ENCODE measurements at places on chromosomes 11 and 22.

DNA sequence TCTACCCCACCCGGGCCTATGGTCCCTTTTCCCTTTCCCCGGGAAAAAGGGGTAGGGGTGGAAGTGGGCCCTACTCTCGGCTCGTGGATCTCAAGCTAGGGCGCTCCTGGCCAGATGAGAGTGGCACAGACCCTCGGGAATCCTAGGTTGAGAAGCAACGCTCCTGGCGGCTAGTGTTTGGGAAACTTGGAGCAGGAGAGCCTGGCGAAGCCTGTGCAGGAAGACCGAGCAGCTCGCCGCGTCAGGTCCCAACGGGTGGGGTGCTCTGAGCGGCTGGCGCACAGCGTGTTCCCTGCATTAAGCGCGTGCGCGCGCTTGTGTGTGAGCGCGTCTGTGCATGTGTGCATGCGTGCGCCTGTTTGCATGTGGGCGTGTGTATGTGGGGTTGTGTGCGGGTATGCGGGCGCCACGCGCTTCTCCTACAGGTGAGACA, 7.1 kb upstream of the FLI1 start:
- DNase-seq, result peak; percentile 66

- no peak for DNase-seq
Observed at GRCh38 chr22:19912271-19912999, 29.1 kb upstream of the COMT start.

DNA sequence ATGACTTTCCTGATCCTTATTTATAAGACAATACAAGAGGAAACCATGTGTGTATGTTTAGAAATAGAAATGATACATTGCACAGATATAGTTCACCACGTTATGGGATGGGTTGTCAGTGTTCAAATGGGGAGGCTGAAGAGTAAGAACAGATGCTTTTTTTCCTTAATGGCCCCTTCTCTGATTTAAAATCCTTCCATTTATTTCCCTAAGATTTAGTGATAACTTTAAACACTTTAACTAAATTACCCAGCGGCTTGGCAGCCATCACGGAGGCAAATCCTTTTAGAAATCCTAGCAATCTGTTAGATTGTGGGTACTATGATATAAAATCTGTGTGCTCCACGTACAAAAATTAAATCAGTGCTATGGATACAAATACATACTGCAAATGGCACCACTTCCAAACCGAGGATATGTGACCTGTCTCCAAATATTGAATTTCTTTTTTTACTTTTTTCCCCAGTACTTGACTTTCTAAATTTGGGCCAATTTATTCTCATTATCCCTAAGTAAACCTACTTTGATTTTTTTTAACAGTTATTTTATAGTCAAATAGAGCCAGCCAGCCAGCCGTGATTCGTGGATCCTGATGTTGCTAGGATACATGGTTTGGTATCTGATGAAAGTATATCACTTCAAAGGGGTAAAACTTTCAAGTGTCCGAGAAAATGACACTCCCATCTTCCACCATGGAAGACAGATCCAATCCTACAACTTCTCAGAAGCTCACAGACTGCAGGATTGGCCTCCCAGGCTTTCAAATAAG, 46.1 kb downstream of the BDNF start:
- DNase-seq, result no peak

GRCh38 chr11:45267652-45268299, 18.4 kb downstream of the SYT13 start:
- DNase-seq, result no peak

DNA sequence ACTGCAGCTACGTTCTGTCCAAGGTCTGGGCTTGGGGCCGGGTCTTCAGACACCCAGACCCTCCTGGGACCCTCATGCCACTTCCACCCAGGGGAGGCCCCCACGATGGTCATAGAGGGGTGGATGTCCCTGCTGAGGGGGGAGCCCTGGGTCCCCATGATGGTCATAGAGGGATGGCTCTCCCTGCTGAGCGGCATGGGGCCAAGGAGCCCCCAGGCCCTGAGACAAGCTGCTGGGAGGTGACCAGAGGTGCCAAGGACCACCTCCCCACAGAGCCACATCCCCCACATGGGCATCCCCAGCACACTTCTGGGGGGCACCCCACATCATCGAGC, 7.2 kb downstream of the MUC5B start:
- DNase-seq, result no peak

DNA sequence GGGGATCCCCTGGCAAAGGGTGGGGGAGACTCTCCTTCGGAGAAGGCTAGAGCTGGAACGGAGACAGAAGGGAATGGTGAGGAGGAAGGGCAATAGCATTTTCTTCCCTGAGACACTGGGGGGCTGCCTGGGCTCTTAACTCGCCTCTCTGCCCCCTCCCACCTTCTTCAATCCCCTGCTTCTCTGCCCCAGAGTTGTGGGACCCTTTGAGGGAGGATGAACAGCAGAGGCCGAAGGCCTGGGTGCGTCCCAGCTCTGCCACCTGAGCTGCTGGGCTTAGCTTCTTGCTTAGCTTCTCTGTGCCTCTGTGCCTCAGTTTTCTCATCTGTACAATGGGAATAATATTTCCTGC, 72.4 kb downstream of the RTL6 start:
- no peak for DNase-seq

GRCh38 chr11:60932605-60933356, 8.5 kb downstream of the TMEM132A start:
- no peak for DNase-seq

GRCh38 chr11:28137832-28138231, 29.6 kb downstream of the METTL15 start:
- no peak for DNase-seq

- DNase-seq, result no peak
Observed at GRCh38 chr11:120389693-120390584, 53.7 kb downstream of the ARHGEF12 start.

DNA sequence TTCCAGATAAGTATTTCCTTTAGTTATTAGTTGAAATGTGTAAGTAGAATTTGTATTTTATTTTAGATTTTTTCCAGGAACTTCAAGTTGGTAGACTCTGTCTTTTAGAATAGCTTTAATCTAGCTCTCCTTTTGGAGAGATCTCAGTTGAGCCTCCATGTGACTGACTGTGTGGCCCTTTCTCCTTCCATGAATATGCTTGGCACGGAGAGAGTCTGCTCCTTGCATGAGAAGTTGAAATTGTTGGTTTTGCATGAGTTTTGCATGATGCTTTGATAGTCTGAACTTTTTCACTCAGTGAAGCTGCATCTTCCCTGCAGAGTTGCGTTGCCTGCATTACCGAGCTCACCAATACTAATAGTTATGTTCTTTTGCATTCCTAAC, 32.8 kb upstream of the CTTN start:
- no peak for DNase-seq

DNA sequence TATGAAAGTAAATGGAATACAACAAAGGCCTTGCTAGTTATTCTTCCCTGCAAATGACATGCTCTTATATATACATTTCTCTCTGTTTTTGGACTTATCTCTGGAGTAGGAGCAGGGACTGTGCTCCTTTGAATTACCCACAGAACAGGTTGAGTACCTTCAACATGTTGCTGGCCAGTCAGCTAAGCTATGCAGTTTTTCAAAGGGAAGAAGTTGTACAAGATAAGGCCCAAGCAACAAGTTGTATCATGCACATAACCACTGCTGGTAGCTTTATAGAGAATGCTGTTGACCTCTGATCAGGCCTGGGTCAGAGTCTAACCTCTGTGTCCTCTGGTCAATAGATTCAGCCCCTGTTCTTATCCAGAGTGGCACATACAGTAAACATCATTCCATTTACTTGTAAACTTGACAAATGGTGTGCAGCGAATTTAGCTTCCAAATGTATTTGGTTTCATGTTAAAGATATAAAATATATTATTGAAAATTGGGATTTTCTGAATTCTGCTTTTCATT, 99.6 kb downstream of the C11orf87 start:
- no peak for DNase-seq

DNA sequence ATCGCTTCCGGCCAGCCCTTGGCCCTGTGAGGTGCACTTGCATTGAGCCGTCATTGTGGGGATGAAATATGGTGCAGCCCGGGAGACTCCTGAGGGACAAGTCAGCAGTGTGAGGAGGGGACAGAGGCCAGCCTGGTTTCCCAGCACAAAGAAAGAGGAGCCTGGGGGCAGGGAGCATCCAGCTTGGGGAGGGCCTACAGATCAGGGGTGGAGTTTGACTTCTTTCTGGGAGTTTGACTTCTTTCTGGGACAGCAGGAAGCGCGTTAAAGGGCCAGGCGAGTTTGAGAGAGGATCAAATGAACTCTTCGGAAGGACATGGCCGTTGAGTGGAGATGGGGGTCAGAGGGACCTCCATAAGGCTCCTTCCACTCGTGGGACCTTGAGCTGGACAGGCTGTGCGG, 91.9 kb downstream of the LRRC32 start:
- no peak for DNase-seq

GRCh38 chr11:110452720-110453119, 23.0 kb downstream of the FDX1 start:
- DNase-seq, result peak; percentile 67

GRCh38 chr11:94134651-94135512, 6.2 kb downstream of the PANX1 start:
- DNase-seq, result peak; percentile 56

DNA sequence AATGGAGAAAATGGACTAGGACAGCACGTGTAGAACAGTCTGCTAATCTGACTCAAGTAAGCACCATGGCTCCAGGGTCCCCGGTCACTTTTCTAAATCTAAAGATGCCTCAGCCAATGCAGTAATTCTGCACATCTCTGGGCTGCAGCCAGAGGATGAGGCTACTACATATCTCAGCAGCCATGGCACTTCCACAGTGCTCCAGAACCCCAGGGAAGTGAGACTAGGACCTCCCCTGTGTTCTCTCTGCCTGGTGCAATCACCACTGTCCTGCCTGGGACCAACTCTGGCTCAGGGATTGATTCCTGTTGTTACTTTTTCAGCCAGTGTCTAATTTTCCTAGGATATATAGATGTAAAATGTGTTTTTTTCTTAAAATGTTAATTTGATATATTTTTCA, 129.4 kb upstream of the TOP3B start:
- DNase-seq, result no peak

DNA sequence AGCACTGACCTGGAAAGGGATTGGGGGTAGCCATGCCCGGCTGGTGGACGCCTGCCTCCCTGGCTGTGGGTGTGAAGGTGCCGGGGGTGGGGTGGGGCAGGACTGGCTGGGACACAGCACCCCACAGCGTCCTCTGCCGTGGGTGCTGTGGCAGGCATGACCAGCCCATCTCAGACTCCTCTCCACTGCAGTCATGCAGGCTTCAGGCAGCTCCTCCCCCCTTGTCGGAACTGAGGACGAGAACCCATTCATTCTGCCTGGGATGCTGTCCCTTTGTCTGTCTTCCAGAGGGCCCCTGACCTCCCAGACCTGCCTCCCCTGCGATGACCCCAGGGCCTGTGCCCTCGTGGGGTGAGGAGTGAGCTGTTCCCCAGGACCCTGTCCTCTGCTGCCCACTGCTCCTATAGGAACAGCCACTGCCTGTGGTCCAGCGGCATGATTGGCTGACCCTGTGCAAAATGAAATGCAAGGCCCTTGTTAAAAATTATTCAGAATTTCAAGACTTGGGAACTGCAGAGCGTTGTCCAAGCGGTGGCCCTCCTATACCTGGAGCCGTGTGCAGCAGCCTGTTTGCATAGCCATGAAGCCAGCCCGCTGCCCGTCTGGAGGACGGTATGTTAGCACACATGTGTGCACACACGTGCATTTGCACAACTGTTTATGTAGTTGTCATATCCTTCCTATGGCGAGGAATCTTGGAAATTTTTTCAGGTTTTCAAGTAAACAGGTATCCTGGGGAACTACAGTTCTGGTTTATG, 1122.3 kb downstream of the BRD1 start:
- no peak for DNase-seq

DNA sequence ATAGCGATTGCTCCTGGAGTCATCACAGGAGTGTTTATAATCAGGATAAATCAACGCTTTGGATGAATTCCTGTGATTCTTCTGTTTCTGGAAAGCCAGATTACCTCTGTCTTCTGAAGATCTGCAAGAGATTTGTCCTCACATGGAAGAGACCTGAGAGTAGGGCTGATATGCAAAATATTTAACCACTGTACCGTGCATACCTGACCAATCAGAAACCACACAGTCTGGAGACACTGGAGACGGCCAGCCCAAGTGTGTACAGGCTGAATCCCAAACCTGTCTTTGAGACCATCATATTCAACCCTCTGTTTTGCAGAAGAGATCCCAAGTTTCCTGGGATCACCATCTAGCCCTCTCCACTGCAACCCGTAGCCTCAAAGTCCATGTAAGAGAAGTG, 50.4 kb upstream of the WT1 start:
- DNase-seq, result no peak

DNA sequence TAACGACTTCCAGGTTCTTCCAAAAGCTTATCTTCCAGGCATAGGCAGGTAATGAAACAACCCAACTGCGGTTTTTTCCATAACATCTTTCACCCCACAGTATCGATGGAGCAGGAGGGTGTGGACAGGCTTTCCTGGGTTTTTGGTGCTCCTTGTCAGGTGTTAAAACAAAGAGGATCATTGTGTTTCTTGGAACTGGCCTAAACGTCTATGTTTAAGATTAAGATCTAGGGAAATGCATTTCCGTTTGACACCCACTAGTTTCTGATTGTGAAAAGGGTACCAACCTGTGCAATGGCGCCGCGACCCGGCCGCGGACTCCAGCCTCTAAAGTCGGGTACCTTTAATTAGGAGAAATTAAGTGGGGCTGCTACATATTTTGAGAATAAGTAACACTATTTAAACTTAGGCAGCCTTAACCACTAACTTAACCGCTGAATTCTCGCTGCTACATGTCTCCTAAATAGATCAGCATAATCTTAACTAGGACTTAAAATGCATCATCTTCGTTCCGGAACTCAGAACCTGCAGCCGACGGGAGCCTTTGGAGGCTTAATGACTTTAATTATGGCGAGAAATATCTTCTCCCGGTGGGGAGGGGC, 31.5 kb downstream of the C22orf31 start:
- DNase-seq, result peak; percentile 7

DNA sequence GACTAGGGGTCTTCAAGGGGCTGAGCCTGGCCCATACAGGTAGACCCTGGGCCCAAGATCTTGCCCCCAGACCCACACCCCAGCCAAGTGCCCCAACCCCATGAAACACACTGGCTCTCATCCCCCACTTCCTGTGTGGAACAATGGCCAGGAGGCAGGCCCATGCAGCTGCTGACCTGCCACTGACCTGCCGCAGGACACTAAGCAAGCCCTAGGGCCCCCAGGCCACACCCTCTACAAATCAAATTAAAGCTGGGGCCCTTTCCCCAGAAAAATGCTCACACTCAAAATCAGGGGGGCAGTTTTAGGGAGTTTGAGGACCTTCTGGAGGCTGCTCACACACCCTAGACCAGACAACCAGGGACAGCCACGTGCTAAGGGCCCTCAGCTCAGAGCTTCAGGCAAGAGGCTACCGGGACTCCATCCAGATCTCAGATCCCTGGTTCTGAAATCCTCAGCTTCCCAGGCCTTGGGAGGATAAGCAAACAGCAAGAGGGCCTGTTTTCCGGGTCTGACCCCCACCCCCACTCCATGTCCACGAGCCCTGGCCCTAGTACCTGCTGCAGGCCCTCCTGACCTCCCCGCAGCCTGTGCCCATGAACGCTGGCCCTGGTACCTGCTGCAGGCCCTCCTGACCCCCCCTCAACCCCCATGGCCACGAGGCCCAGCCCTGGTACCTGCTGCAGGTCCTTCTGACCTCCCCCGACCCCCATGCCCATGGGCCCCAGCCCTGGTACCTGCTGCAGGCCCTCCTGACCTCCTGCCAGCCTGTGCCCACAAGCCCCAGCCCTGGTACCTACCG, 10.0 kb downstream of the CARD10 start:
- DNase-seq, result no peak

- no peak for DNase-seq
Observed at GRCh38 chr11:101061606-101062005, 68.0 kb downstream of the PGR start.
